ENCODE measurements at places on chromosomes 13 and 19. TPM values are rescaled to one million over a fixed set of nuclear protein-coding genes. Genes with fewer than 3 reads are reported as not detected.

The FLT1 gene
- 13.0 TPM for total RNA-seq

The IGFL4 gene
- 3.1 TPM for total RNA-seq

The KLK12 gene
- not detected for total RNA-seq

The POLR1D gene
- total RNA-seq = 69.9 TPM

The CEACAM4 gene
- 1.0 TPM for total RNA-seq

The PALM3 gene
- total RNA-seq = not detected

The TEX26 gene
- total RNA-seq = not detected

The SLC1A6 gene
- under 0.01 TPM for total RNA-seq

The IGFLR1 gene
- 3.1 TPM for total RNA-seq

The ZNF765 gene
- 13.0 TPM for total RNA-seq

The NLRP9 gene
- not detected for total RNA-seq

The GSX1 gene
- total RNA-seq = not detected

All from skeletal muscle tissue (tissue), 5 donors.